Nephron progenitor cell (in vitro differentiated cells): ENCODE measurements at places on chromosomes 11 and 22.
A peak's percentile ranks its signal among the peaks of the same experiment; 100 is the strongest.

GRCh38 chr22:23566705-23567475 is 13.2 kb downstream of the IGLL1 start:
- DNase-seq = no peak

DNA sequence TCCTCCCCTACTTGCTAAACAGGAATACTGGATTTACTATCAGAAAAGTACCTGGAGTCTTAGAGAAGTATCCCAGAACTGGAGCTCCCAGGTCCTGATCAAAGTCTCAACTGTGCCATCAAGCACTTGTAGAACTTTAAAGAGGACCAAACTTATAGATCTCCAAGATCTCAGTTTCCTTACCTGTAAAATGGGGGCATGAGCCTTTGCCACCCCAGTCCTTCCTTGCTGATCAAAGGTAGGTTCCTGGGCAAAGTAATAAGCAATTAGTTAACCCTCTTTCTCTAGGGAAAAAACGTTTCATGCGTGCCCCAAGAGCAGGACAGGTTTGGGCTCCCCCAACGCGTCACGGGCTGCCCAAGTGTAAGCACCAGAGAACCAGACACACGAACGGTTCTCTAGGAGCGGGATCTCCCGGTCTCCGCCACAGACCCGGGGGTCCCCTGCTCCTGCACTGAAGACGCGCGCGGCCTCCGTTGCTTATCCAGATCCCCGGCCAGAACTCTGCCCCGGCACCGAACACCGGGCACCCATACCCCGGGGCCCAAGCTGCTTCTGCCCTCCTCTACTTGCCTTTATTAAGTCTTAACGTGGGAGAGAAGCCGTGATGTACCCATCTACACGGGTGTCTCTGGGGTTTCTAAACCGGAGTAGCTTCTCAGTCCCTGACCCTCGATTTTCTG is 505 bp downstream of the ZNF214 start:
- peak; percentile 52 for DNase-seq

DNA sequence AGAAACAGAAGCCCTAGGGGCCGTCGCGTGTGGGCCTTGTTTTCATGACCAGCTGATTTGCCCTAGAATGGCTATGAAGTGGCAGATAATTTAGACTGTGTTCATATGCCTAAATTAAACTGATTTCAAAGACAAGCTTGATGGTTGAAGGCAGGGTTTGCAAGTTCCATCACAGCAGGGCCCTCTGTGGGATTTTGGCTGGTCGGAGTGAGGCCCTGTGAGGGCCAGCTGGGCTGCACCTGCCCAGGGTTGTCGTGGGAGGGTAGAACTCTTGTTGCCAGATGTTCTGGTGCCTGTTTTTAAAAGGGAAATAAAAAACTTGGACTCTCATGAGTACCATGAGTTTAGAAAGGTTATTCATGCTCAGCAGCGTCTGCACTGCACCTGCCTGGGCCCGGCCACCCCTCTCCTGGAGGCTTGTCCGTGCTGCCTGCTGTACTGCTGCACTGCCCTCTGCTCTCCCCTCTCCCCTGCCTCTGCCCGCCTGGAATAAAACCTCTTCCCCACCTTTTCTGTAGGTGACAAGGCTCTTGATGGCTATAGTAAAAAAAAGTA is 44.1 kb downstream of the AP2A2 start:
- DNase-seq = no peak

- no peak for DNase-seq
These were observed 1235.7 kb downstream of the BRD1 start for GRCh38 chr22:48592066-48592345.

GRCh38 chr11:2294926-2295290 is 6.8 kb downstream of the C11orf21 start:
- no peak for DNase-seq

GRCh38 chr11:15213471-15214231 is 98.9 kb downstream of the INSC start:
- no peak for DNase-seq

DNA sequence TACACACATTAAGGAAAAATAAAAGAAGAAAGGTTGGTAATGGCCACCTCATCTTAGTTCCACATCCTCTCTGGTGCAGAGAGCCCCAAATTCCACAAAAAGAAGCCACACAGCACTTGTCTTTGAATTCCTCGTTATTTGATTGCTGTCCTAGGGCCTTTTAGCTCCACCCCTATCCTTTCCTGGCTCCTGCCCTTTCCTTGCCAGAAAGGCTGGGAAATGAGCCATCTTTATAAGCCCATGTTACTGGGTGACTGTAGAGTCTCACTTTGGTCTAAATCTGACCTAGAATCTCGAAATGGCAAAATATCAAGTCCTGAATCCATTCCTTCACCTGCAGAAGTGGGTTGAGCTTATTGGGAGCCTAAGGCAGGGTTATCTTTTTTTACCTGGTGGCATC is 4.3 kb upstream of the TMEM132A start:
- no peak for DNase-seq

- DNase-seq = no peak
These were observed 25.6 kb downstream of the APLP2 start for GRCh38 chr11:130095326-130095725.

DNA sequence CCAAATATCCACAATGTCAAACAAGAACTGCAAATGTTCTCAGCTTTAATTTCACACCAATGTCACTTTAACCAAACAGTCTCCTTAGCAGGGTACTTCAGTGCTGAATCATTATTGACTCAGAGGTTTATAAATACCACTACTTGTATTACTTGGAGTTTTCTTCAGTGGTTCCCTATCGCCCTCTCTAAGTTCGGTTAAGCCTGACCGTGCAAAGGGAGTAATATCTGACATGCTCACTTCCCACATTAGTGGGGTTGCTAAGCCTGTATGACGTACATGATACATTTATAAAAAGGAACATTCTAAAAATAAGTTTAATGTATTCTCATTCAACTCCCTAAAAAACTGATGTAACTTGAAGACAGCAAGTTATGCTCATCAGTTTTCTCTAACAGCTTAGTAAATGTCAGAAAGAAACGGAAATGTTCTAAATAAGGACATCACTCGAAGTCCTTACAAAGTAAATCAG is 93.1 kb upstream of the ZC3H12C start:
- DNase-seq = no peak

DNA sequence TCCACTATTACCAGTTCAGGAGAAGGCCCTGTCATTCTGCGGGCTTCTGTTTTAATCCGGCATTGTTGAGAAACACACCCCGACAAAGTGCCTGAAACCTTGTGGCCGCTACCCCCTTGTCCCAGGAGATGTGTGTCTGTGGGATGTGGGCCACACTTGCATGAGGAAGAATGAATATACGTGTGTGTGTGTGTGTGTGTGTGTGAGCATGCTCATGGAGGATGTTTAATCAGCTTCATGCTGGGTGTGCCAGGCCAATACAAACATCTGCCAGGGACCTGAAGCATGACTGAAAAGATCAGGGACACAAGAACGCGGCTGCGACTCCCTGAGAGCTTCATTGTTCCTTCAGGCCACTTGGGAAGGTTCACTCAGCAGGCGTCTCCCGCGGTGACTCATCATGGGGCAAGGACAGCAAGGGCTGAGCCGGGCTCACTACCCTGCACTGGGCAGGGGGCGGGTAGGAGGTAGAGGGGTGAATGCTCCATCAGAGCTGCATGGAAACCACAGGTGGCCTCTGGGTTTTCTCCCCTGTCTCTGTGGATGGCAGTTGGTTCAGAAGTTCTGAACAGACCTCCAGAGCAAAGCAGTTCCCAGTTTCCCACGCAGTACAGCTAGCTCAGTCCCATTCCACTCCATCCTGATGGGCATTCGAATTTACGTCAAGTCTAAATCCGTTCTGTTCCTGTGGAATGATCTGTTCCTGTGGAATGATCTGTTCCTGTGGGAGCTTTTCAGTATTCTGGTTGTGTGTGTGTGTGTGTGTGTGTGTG is 7.0 kb upstream of the MALAT1 start:
- DNase-seq = peak; percentile 35

- no peak for DNase-seq
These were observed 135.4 kb downstream of the METTL15 start for GRCh38 chr11:28243581-28243980.
